AG04450 (cell line): ENCODE measurements at places on chromosomes 5 and 9.
A peak's percentile ranks its signal among the peaks of the same experiment; 100 is the strongest.

DNA sequence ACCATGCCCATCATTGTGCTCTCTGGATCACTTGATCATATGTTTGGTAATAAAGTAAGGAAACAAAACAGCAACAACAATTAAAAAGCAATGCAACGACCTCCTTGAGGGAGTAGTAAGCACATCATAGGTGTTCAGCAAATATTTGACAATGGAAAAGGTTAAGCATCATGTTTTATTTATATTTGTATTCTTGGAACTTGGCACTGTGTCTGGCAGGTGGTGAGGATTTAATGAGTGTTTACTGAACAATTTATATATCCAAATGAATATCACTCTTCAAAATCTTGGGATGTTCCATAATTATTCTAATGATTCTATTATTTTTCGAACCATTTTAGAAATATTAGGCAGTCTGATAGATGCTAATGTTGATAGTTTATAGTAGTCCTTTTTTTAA is 6.2 kb downstream of the PIP5K1B start:
- no peak for DNase-seq

DNA sequence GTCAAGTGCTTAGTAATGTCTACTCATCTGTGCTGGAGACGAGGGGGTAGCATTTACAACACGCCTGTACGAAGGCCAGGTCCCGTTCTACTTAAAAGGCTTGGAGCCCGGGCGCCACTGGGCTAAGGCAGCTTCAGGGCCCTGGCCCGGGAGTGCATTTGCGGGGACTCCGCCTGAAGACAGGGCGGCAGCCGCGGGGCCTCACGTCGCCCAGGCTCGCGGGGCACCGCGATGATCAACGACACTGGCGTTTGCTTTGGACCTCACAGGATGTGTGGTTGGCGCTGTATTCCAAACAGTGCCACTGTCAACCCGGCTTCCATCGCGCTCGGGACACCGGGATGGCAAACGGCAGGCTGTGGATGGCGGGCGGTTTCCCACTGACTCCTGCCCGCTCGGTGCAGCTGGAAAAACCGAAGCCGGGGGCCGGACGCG is 1.1 kb upstream of the TENT4A start:
- DNase-seq: no peak

DNA sequence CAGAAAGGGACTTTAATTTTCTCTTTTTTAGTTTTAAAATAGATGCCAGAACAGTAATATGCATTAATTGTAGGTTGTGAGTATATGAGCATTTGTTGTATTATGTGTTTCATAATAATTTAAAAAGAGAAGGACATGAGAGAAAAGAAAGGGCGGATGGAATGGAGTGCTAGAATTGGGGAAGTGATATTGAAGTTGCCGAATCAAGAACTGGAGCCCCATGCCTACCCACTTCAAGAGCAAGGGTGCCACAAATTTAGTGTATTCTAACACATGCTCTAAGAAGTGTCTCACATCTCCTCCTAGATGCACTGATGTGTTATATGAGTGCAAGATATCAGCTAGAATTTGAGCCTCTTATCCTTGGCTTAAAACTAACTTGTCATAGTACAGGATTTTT is 43.6 kb upstream of the FYB1 start:
- no peak for DNase-seq

- DNase-seq: no peak
These were observed 78.8 kb upstream of the SPRY4 start for GRCh38 chr5:142403583-142403982.

- no peak for DNase-seq
These were observed 1349.5 kb downstream of the EFNA5 start for GRCh38 chr5:106321242-106321641.

GRCh38 chr5:153513156-153513555 is 22.7 kb downstream of the GRIA1 start:
- DNase-seq: peak; percentile 49

DNA sequence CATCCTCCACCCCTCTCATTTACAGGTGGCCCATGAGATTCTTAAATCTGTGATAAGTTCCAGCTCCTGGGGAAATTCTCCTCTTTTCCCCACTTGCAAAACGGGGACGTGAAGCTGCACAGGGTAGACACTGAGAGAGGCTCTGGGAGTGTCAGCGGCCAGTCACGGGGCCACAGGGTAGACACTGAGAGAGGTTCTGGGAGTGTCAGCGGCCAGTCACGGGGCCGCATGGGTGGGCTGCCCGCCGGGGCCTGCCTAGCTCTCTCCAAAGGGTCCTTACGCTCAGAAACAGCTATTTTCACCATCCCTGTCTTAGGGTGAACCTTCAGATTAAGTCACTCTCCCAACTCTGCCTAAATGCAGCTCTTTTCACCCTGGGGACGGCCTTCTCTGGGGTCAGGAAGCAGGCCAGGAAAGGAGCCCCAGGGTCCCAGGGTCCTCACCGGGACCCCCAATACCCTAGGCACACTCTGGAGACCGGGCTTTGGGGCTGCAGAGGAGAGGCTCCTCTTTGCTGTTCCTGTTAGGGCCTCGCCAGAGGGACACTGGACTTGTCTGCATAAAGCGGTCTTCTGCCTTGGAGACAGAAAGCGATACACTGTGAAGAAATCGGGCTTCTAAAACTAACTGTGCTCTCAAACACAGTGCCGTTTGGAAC is 1.5 kb downstream of the FAM78A start:
- no peak for DNase-seq

DNA sequence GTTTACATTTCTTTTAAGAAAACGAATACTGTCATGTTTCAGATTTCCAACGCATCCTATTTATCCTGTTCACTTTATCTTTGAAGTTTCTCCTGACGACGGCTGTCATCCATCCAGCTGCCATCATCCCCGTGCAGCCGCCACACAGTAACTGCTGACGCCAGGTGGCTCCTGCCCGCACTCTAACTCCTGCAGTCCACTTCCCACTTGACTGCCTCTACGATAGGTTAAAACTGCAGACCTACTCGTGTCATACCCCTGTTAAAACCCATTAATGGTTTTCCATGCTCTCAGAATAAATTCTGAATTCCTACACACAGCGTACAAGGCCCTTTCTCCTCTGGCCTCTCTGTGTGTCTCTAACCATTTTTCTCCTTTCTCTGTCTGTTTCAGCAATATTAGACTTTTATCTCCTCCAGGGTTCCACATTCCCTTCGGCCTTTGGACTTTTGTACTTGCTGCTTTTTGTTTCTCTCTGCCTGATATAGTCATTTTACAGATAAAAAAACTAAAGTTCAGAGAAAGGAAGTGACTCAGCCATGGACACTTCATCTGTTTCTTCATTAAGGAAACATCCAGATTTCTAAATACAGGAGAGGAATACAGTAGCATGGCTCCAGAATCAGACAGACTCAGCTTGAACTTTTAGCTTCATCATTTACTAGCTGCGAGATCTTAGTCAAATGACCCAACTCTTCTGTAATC is 84.9 kb downstream of the ADAMTS12 start:
- DNase-seq: no peak

DNA sequence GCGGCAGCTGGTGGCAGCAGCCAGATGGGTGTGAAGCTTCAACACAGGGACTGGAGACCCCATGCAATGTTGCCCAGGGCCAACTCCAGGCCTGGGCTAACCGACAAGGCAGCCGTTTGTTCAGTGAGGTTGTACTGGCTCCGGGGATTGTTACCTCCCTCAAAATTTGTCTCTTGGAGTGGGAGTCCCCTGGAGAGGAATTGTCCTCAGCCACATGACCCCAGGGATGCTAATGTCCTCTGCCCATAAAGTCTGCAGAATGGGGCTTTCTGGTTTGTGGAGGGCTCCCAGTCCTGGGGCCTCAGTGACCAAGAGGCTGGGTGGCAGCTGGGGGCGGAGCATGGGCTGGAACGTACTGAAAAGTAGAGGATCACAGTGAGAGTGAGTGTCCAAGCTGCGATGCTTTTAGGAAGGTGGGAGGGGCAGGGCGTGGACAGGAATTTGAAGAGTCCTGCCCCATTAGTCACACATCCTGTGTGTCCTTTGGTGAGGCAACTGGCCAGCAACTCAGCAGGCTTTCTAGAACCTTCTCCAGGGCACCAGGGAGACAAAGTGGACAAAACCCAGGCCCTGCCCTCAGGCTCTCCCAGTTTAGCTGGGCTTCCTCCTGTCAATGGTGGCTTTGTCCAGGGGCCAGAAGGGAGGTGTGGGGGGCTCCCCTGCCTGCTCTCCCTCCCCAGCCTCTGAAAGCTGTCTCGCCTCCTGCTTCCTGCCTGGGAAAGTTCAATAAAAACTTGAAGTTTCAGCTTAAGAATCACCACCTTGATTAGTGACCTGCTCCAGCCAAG is 114.0 kb downstream of the NSG2 start:
- no peak for DNase-seq

GRCh38 chr9:113446323-113446740 is 17.2 kb upstream of the RGS3 start:
- DNase-seq: no peak

GRCh38 chr5:151670953-151671636 is 15.6 kb downstream of the SPARC start:
- no peak for DNase-seq

DNA sequence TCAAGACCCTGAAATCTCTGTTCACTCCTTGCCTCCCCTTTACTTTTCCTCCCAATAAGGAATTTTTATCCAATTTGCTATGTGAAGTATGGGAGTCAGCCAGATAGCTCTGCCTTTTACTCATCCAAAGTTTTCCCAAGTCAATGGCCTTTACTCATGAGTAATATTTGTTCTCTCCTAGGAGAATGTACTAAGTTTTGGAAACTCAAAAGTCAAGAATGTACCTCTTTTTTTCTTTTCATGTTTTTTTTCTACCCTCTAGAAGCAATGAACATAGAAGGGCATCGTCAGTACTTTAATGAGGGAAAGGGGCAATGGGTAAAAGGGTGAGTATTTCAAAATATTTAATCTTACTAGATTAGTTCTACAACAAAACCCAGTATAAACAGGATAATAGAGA is 140.2 kb upstream of the SGCD start:
- DNase-seq: no peak

- DNase-seq: no peak
These were observed 114.0 kb downstream of the C9orf50 start for GRCh38 chr9:129506892-129507291.

DNA sequence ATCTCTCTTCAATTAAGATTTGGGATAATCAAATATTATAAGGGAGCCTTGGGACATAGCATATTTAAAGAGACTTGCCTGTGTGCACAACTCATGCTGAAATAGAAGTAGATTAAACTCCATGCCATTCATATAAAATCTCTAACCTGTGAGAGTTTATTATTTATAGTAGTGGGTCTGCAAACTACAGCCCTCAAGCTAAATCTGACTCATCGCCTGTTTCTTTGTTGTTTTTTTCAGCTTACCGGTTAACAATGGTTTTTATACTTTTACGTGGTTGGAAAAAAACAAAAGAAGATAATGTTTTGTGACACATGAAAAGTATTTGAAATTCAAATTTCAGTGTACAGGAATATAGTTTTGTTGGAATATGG is 61.9 kb upstream of the GHR start:
- DNase-seq: no peak

DNA sequence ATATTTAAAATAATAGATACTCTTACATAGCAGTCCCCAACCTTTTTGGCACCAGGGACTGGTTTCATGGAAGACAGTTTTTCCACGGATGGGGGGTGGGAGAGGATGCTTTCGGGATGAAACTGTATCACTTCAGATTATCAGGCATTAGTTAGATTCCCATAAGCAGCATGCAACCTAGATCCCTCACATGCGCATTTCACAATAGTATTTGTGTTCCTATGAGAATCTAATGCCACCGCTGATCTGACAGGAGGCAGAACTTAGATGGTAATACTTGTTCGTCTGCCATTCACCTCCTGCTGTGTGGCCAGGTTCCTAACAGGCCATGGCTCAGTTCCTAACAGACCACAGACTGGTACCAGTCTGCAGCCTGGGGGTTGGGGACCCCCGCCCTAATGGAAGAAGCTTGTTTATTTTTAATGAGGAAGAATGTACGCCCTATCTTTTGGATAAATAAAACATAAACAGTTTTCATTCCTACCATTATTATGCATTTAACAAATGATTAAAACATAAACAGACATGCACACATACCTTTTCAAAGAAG is 187.7 kb downstream of the ZSWIM6 start:
- DNase-seq: no peak

DNA sequence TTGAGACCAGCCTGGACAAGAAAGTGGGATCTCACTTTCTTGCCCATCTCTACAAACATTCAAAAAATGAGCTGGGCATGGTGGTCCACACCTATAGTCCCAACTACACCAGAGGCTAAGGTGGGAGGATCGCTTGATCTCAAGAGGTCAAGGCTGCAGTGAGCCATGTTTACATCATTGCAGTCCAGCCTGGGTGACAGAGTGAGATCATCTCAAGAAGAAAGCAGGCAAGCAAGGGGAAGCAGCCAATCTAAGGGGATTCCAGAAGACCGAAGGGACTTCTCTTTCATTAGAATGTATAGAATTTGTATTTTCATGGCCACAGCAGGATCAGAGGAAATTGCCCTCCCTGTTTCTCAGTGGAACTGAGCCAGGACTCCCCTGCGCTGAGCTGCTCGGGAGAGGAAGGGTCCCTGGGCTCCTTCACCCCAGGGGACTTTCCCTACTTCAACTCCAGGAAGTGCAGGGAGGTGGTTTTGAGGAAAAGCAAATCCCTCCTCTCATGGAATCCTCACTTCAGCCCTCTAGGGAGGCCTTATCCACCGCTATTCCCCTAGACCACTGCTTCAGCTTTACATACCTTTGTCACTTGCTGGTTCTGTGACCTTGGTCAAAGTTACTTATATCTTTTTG is 12.1 kb downstream of the WWC1 start:
- DNase-seq: no peak

DNA sequence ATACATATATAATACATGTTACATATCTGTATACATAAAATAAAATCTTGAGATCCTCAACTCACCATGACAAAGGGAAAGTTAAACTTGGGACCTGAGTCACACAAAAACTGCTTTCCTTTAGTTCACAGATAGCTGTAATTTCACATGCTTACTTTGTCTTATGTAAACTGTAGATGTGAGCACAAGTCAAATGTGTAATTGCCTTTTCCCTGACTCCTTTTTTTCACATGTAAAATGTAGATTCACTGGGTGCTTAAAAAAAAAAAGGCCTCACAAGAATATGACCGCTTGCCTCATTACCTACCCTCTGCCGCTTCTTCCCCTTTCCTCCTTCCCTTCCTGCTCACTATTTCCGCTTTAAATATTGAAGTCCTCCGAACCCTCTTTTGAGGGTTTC is 21.9 kb upstream of the FAM169A start:
- DNase-seq: no peak

- DNase-seq: no peak
These were observed 273.2 kb downstream of the SH3GL2 start for GRCh38 chr9:17852108-17852507.

- DNase-seq: no peak
These were observed 425.3 kb downstream of the TLR4 start for GRCh38 chr9:118129541-118129940.

DNA sequence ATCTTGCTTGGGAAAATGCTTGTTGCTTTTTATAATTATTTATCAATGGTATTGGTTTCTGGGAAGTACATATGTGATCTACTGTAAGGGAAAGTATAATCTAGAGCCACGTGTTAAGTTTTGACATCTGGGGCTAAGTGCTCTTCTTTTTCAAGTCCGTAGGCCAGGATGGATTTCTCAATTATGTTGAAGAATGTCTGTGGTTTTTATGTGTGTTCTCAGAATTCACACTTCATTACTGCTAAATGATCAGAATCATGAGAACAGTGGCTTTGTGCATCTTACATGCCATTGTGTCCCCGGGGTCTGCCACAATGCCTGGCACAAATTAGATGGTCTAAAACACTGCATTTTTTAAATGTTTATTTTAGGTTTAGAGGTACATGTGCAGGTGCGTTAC is 14.5 kb upstream of the AUH start:
- no peak for DNase-seq

- peak; percentile 44 for DNase-seq
These were observed 209.5 kb upstream of the S1PR3 start for GRCh38 chr9:88781628-88782391.
